ENCODE measurements at places on chromosomes 2 and 18.

DNA sequence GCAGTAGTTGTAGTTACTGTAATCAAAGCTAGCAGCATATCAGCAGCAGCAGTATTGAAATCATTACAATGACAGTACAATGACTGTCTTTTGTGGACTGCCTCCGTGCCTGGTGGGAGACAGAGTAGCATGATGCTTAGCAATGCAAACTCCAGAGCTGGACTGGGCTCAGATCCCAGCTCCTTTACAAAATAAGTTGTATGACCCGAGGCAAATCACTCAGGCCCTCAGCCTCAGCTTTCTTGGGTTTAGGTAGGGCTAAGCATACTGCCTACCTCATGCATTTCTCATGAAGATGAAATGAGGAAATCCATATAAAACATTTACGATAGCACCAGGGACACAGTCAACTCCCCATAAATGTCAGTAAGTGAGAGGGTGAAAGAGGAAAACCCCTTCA is 170.7 kb downstream of the TTC32 start:
- DNase-seq, result no peak

DNA sequence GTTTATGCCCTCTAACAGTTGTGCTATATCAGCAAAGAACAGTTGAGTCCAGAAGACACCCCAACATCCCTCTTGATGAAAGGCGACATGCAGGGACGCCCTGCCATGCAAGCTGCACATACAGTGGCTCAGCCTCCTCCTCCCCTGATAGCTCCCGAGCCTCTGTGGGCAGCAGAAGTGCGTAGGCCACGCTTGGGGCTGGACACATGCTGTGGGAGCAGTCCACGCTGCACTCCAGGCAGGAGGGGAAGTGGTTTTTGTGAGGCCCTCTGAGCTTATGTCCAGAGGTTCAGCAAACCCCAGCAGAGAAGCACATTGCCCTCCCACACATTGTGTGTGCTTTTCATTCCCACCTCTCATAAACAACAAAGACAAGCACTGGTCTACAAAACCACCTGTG is 162.1 kb downstream of the SEPTIN10 start:
- no peak for DNase-seq

DNA sequence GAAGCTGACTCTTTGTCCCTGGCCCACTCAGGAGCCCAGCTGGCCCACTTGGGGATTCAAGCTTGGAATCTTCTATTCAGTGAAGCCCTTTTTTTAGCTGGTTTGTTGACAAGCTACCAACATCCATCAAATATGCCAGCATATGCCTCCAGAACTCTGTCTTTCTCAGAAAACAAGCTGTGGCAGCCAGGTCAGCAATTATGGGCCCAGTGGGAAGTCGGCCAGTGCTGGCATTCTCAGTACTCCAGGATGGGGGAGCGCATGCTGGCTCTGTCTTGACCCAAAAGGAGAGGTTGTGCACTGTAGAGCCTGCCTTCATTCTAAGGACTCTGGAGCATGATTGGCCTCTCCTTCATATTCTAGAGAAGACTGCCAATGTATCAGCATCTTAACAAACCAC is 401.5 kb downstream of the CNTNAP5 start:
- DNase-seq, result no peak

DNA sequence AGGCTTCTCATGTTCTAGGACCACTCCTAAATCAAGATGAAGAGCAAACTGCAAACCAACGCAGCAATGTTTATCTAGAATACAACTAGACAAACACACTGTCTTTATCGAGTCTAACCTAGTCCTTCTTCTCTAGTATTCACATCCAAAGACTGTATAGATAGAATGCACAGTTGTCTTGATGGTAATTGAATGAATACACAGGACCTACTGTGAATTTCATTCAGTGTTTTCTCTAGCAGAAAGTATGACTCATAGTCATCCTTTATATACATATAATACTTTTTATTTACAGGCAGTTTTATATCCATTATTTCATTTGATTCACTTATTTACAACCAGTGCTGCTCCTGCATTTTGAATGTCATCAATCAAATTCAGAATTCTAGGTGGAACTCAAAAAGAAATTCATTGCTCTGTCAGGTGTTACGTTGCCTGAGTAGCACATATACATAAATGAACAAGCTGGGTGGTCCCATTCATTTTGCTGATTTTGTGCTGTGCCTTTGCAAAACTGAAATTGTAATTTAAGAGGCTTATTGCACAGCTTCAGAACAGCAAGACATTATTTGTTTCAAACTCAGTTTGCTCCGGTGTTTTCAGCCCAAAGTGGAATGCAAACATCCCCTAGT is 374.8 kb downstream of the EPHA4 start:
- no peak for DNase-seq

GRCh38 chr2:10120877-10121574 is 1.5 kb upstream of the RRM2 start:
- DNase-seq, result no peak

DNA sequence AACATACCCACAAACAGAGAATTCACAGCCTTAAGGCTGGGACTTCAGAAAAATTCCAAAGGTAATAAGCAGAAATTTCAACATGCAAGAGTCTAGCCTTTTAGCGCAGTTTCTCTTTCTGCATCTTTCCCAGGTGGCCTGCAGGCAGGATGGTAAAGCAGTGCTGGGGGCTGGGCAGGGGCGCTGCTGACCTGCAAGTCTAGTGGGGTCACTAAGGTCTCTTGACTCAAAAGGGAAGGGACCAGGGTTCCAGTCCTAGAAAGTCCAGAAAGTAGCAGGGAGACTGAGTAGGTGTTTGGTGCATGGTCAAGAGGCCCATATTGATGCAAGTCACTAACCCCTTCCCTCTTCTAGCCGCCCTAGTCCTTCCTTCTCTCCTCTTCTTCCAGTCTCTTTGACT is 169.2 kb downstream of the TGIF1 start:
- DNase-seq, result no peak

DNA sequence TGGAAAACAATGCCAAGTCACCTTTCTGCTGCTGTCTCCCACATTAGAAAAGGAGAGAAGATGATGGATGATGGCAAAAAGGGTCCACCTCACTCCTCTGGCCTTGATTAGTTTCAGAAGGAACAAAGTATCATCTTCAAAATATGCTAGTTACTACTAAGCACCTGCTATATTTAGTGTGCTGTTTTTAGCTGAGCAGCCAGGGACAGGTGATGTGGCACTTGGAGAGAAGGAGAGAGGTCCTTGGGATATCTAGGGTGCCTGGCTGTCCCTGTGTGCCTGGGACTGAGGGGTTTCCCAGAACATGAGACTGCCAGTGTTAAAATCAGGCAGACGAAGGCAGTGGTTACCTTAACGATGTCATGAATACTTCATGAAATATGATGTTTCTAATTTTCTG is 235.5 kb upstream of the NT5C1B start:
- no peak for DNase-seq

DNA sequence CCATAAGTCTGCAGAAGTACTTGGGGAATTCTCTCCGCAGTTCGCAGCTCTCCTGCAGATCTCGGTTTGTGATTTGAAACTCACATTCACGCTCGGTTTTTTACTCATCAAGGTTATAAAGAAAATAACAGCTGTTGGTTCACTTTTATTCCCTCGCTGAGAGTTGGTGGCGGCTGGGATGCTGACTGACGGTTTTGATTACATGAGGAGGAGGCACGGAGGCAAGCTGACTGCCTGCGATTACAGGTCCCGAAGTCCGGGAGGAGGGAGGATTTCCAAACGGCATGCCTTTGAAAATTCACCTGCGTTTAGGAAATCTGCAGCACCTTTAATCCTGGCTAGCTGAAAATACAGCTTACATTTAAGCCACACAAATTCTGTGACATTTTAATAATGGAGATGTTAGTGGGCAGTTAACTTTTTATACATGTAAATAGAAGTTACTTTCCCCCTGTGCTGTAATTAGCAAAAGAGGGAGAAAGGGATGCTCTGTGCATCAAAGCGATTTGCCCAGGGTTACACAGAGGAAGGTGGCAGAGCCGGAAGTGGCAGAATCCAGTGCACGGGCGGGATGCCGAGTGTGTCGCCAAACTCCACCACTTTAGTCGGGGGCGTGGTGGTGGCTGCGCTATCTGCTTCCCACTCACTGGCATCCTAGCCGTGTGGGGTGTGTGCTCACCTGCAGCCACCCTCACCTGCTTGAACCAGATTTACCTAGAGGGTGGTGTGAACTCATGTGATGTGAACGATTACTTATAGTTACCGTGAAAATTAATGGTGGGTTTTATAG is 14.7 kb downstream of the AGAP1 start:
- DNase-seq, result no peak

GRCh38 chr2:70905443-70906421 is 30.0 kb upstream of the ATP6V1B1 start:
- no peak for DNase-seq

DNA sequence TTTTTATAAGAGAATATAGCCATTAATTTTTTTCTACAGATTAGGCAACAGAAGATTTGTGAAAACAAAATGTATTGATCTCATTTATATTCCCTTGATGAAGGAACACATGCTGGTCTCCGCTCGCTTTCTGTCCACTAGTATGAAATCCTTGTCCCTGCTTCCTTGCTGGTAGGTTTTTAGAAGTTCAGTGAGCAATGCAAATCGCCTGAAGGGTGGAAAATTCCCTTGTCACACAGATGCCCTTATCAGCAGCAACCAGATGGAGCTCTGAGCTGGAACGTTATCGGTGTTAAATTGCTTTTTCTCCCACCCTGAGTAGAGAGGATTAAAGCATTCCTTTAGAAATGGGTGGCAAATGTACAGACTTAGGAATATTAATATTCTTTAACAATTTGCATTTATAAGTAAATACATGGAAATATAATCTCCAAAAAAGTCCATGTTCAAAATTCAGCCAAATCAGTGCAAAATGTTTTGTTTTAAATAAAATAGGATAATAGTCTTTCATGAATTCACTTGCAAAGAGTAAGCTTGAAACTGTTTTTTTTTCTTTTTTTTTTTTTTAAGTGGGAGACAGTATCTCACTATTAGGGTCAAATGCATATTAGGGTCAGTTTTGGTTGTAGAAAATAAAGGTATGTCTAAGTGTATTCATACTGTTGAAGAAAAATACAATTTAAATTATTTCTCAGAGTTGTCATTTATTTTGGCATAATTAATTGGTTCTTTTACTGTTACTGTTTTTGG is 164.0 kb upstream of the MYO3B start:
- DNase-seq, result no peak

- DNase-seq, result no peak
Measured at GRCh38 chr2:128410758-128411215, 92.1 kb upstream of the HS6ST1 start.

- no peak for DNase-seq
Measured at GRCh38 chr2:26126074-26126473, 46.8 kb upstream of the GAREM2 start.

GRCh38 chr18:13361431-13361830 is 142.9 kb downstream of the LDLRAD4 start:
- DNase-seq, result no peak

- no peak for DNase-seq
Measured at GRCh38 chr2:31078579-31079105, 59.6 kb downstream of the GALNT14 start.

All from KG1 (cell line).